ENCODE measurements at places on chromosomes 11 and 22. TPM values are rescaled to one million over a fixed set of nuclear protein-coding genes. Genes with fewer than 3 reads are reported as not detected.

MED19 gene
- 21.6 TPM for total RNA-seq

MYOD1 gene
- not detected for total RNA-seq

OR4C13 gene
- not detected for total RNA-seq

SUN2 gene
- 51.0 TPM for total RNA-seq

DERL3 gene
- total RNA-seq, result 0.82 TPM

H19 gene
- 0.70 TPM for total RNA-seq

NPAS4 gene
- 0.50 TPM for total RNA-seq

DNA sequence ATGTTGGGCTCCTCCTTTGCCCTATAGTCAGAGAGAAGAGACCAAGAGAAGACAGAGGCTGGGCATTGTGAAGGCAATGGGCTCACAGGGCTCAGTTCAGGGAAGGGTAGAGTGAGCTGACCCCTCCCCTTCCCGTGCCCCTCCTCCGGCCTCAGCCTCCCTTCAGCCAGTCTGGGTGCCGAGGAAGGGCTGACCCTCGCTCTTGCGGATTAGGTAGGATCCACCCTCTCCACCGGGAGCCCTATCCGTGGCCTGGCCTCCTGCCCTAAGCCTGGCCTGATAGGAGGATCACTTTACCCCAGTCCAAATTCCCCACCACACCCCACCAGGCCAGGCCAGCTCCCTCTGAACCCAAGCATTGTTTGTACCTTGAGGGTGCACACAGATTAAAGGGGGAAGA lies 1.8 kb upstream of the PPP1R14B start:
- H3K27ac ChIP-seq, result no peak overlapping the region
- H3K4me1 ChIP-seq, result peaks cover 33% of the 10 kb centered on the region
- peaks cover under 1% of the 10 kb centered on the region for H3K36me3 ChIP-seq
- H3K4me3 ChIP-seq, result no peak overlapping the region

- H3K36me3 ChIP-seq, result no peaks in the 10 kb centered on the region
- DNase-seq, result peak; percentile 87
- no peaks in the 10 kb centered on the region for H3K27me3 ChIP-seq
- H3K4me1 ChIP-seq, result peaks cover 20% of the 10 kb centered on the region
- peak overlapping the region; percentile 72 for H3K27ac ChIP-seq
Observed at GRCh38 chr11:102256251-102256650, 61.0 kb upstream of the BIRC3 start.

DNA sequence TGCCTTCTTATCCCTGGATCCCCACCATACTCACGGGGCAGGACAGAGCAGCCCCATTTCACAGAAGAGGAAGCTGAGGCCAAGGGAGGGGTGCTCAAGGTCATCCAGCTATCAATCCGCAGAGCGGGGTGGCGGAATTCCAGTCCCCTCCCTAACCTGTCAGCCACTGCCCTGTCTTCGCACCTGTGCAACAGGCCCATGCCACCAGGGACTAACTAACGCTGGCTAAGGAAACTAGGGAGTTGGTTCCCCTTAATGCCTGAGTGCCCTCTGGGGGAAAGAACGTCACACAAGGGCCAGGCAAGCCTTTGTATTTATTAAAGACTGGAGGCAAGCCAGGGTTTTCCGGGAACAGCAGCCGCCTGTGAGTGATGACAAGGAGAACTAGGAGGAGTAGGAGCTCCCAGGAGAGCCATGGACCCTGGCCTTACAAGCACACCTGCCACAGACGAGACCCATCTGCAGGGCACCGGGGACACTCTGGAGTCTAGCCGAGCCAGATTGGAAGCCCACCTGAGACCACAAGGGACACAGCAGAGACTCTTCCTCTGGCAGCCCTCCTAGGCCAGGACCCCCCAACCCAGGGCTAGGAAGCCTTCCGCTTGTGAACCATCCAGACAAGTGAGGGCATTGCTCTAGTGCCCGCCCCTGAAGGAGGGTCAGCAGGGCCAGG lies 64.4 kb downstream of the MYH9 start:
- peaks cover 53% of the 10 kb centered on the region for H3K4me1 ChIP-seq
- H3K4me3 ChIP-seq, result no peak overlapping the region

GRCh38 chr11:12901272-12901671 lies 107.8 kb upstream of the RASSF10 start:
- no peak for DNase-seq
- no peak overlapping the region for H3K4me3 ChIP-seq
- H3K4me1 ChIP-seq, result peaks cover 22% of the 10 kb centered on the region

GRCh38 chr11:102464037-102464436 lies 11.5 kb upstream of the TMEM123 start:
- H3K36me3 ChIP-seq, result no peaks in the 10 kb centered on the region
- no peak overlapping the region for H3K27ac ChIP-seq
- H3K4me3 ChIP-seq, result no peak overlapping the region
- H3K27me3 ChIP-seq, result no peaks in the 10 kb centered on the region
- no peaks in the 10 kb centered on the region for H3K4me1 ChIP-seq

GRCh38 chr11:117290809-117291396 lies at the start of gene BACE1-AS:
Gene BACE1-AS, plus strand, starts transcription at chr11:117291346.
- no peak within 1 kb of the TSS for H3K27ac ChIP-seq
- no peaks in the 10 kb centered on the region for H3K27me3 ChIP-seq
- no peak within 1 kb of the TSS for H3K4me3 ChIP-seq
- peaks cover 29% of the 10 kb centered on the region for H3K36me3 ChIP-seq

DNA sequence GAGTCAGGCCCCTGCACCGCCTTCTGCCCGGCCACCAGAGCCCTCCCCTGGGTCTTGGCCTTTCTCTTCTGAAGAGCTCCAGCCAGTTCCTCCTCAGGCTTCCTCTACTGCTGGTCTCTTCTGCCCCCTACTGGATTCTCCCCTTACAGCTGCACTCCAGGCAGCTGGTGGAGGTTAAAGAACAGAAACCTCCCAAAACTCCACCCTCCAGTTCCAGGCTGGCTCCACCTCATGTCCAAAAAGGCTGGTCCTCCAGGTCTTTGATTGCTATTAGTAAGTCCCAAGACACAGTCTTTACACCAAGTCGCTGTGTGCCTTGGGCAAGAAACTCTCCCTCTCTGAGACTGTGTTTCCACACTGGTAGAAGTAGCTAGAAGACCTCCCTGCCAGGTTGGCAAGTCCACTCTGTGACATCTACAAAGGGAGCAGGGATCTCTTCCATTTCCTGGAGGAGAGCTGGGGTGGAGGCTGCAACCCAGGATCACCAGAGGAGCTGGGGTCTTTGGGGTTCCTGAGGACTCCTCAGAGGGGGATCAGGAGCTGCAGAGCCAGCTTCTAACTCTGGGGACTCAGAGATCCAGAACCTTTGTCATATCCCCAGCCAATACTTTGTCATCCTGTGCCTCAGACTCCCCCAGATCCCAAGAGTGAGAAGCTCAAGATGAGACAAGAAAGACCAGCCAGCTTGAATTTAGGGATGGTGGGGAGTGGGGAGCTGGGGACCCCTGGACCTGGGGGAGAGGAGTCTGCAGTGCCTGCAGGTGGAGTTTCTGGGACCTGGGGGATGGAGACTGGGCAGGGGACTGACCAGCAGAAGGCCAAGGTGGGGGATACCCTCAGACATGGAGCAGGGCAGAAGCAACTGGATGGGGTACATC lies 3.4 kb upstream of the IGLL5 start:
- no peak overlapping the region for H3K4me3 ChIP-seq
- DNase-seq, result no peak
- no peaks in the 10 kb centered on the region for H3K36me3 ChIP-seq
- no peak overlapping the region for H3K27ac ChIP-seq
- H3K27me3 ChIP-seq, result peaks cover 2% of the 10 kb centered on the region

DNA sequence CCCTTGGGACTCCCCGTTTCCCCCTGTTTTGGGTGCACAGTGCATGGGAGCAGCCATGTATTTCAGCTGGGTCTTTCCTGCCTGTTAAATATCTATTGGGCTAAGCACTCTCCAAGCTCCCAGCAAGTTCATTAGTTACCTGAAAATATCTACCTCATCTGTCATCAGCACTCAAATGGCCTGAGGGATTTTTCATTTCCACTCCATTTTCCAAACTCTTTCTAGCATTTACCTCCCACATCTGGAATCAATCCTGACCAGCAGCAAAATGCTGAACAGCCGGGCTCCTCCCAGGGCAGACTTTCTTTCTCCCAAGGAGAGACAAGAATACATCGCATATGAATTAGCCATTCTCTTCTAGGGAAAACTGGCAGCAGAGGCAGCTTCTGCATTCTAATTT lies 273.5 kb upstream of the MPPED2 start:
- DNase-seq, result no peak
- no peak overlapping the region for H3K4me3 ChIP-seq
- no peaks in the 10 kb centered on the region for H3K4me1 ChIP-seq
- H3K27ac ChIP-seq, result no peak overlapping the region
- H3K36me3 ChIP-seq, result no peaks in the 10 kb centered on the region

GRCh38 chr11:78291503-78292108 lies 102.9 kb downstream of the USP35 start:
- H3K36me3 ChIP-seq, result no peaks in the 10 kb centered on the region

Measured in astrocyte (in vitro differentiated cells and primary cell).